ENCODE measurements at places on chromosomes 16 and 17.

DNA sequence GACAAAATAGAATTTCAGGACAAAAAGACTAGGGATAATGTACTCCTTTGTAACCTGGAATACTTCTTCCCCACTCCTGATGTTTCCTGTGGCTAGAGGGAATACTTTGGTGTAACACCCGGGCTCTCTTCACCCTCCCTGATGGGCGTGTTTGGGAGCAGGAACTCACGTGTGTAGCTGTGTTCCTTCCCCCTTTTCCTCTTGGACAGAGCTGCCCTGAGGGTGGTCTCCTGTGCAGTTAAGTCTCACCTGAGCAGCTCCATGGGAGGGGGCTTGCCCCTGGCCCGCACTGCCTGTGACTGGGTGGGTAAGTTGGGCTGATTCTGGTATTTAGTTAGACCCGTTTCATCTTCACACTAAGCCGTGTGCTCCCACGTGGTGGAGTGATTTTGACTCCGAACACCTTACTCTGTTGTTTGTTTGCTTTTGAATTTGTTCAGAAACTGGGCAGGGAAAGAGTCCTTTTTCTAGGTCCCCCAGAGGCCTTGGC is 87.9 kb downstream of the OR1D5 start:
- DNase-seq = no peak

GRCh38 chr16:67481561-67482232 is 740 bp upstream of the ATP6V0D1 start:
- DNase-seq = no peak

GRCh38 chr16:17384471-17384870 is 86.3 kb downstream of the XYLT1 start:
- DNase-seq = no peak

- no peak for DNase-seq
Measured at GRCh38 chr17:75039238-75039637, 7.5 kb downstream of the ATP5PD start.

DNA sequence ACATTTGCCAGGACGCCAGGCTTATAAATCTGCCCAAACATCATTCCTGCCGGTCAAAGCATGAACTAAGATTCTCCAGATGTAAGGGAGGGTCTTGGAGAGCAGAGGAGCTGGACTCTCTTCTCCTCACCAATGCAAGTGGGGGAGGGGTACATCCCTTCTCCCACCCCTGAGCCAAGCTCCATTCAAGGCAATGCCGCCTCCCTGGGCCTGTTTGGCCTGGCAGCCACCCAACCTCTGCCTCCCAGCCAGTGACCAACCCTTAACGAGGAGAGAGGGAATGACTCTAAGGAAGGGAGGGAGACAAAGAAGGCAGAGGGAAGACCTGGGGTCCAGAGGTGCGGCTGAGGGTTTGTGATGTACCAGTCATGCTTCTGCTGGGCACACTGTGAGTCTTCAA is 13.8 kb downstream of the C17orf50 start:
- no peak for DNase-seq

- no peak for DNase-seq
Measured at GRCh38 chr17:57296231-57296630, 39.9 kb downstream of the MSI2 start.
